Mammary epithelial cell (primary cell): ENCODE measurements at places on chromosomes 7 and 10. TPM values are rescaled to one million over a fixed set of nuclear protein-coding genes. Genes with fewer than 3 reads are reported as not detected.

- DNase-seq, result no peak
Observed at GRCh38 chr7:123998921-123999320, 33.9 kb downstream of the TMEM229A start.

GRCh38 chr7:66310620-66311019 lies 105.5 kb downstream of the TPST1 start:
- no peak for DNase-seq

DNA sequence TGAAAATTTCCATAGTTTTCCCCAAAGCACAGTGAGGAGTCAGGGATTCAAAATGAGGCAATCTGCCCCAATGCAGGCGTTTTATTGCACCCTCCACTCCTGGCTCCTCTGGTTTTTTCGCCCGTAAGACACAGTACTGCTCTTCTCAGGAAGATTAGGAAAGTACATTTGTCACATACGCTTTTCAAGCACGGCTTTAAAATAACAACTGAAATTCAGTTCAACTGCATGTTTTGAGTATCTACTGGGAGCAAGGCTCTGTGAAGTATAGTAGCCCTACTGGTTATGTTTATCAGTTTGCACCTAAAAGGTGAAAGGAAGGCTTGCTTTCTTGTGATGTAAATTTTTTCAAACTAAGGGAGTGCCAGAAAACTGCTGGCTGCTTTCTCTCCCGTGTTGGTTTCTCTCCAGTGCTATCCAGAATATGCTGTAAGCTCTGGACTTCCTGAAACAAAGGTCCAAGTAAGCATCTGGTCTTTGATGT lies 1.9 kb upstream of the SGMS1 start:
- DNase-seq, result no peak

GRCh38 chr7:113768387-113768786 lies 150.4 kb downstream of the PPP1R3A start:
- DNase-seq, result no peak

- no peak for DNase-seq
Observed at GRCh38 chr7:111162692-111163091, 71.8 kb downstream of the LRRN3 start.

DNA sequence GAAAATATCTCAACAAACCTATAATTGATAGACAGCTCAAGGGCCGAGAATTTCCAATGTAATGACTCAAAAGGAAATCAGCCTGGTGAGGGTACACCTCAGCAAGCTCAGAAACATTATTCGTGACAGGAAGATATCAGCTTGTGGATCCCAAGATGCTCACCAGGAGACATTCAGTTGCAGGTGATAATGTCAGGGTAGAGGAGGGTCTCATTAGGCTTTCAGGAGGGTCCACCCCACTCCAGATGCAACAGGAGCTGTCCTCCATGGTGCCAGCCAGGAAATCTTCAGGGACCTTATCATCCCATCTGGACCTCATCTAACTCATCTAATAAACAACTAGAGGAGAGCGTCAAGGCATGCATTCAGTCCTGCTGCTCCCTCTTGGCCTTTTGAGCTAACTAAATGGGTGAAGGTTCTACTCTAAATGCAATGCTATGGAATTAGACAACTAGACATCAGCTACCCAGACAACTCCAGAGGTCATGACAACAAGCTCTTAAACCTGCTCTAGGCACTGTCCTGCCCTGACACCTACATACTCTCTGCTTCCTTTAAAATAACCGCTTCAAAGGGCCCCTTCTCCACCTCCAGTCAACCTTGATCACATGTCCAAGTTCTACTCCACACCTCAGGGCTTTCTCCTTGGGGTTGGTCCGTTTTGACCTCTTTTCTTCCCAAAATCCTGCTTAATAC lies 4.3 kb upstream of the GIMAP5 start:
- no peak for DNase-seq

DNA sequence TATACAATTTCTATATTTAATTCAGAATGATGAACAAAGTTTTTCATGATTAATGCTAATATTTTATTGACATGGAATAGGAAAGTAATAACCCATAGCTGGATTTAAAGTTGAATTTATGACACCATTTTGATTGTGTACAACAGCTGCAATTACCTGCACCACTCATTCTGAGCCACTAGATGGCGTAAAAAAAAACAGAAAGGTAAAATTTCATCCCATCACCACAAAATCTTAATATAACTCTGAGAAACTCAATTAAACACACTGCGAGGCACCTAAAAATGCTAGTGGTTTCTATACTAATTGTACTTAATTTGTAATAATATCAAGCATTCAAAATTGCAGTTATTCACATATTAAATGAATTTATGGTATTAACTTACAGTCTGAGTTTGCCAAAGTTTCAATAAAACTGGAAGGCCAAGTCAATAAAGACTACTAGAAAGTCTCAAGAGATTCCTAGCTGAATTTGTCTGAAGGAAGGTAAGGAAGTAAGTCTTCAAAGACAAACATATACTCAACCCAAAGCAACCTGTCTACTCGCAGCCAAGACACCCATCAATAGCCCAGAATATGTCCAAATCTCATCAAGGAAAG lies 182.5 kb downstream of the SKAP2 start:
- no peak for DNase-seq

- DNase-seq, result peak; percentile 46
Observed at GRCh38 chr10:103479135-103479534, at the start of gene CALHM3. Gene CALHM3 (minus strand): TSS chr10:103479240. CDS start chr10:103479032, 208 bp downstream.

GRCh38 chr7:45434167-45434784 lies 139.9 kb upstream of the ADCY1 start:
- DNase-seq, result no peak

GRCh38 chr10:51804866-51805265 lies 105.5 kb upstream of the CSTF2T start:
- peak; percentile 78 for DNase-seq

GRCh38 chr10:30348378-30348776 lies 701 bp downstream of the MTPAP start:
- no peak for DNase-seq

- no peak for DNase-seq
Observed at GRCh38 chr10:110625356-110625894, 18.7 kb upstream of the RBM20 start.

- DNase-seq, result no peak
Observed at GRCh38 chr7:388023-388960, 98.3 kb downstream of the FOXL3 start.

ADCY1 gene
- 8.0 and 8.4 TPM in 2 replicates for total RNA-seq
